ENCODE measurements at places on chromosomes 12 and 14.
A peak's percentile ranks its signal among the peaks of the same experiment; 100 is the strongest.

- DNase-seq = no peak
Observed at GRCh38 chr12:32265951-32266350, 133.4 kb upstream of the FGD4 start.

GRCh38 chr14:34231626-34232025 is 230.4 kb downstream of the SPTSSA start:
- no peak for DNase-seq

DNA sequence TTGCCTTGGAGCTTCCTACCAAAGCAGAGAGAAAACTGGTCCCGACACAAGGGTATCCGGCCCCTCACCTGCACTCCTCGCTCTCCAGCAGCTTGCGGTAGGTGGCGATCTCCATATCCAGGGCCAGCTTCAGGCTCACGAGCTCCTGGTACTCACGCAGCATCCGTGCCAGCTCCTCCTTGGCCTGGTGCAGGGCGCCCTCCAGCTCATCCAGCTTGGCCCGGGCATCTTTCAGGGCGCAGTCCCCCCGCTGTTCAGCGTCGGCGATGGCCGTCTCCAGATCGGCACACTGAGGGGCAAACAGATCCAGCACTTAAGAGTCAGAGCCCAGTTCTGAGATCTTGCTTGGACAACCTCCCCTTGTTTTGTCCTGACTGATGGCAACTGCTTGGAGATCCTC is 13.7 kb downstream of the KRT72 start:
- no peak for DNase-seq

GRCh38 chr12:11545484-11546330 is 103.8 kb upstream of the ETV6 start:
- DNase-seq = peak; percentile 60

- DNase-seq = no peak
Observed at GRCh38 chr14:99579120-99579836, 24.7 kb downstream of the CCDC85C start.

DNA sequence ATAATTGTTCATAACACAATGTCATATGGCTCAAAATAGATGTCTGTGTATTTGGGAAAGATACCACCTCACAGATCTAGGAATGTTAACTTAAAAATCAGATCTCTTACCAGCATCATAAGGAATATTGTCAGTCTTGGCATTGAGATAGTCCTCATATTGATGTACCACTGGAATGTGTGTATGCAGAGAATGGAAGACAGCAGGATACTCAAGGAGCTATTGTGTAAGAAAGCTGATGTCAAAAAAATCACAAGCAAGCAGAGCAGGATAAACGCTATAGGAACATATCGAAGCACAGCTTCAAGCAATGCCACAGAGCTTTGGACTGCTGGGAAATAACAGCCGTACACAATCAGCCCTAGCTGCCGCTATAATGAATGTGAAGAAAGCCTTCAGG is 45.1 kb upstream of the GRIN2B start:
- DNase-seq = no peak

DNA sequence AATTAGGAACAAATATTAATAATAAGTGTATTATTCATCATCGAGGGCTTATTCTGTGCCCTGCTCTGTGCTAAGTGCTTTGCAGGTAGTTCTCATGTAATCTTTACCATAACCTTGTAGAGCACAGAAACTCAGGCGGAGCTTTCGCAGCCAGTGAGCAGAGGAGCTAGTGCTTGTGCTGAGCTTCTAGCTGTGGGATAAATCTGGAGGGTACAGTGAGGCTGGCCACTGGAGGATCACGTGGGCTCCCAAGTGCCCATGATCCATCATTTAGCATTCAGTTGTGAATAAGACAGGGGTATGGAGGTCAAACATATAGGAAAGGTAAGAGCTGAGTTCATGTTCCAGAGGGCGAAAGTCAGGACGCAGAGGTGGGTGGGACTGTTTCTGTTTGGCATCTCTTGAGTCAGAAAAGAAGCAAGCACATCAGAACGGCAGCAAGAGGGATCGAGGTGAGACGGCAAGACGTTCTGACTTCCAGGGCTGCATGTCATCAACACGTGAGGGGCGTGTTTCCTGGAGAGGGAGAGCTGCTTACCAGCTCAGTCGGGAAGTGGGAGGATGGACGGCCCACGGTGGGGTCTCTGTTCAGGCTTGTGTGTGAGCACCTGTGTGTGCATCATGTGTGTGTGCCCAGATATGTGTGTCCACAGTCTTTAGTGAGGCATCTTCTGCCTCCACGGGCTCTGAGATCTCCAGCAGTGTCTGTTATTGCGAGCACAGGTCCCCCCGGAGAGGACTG is 16.8 kb upstream of the KRT80 start:
- DNase-seq = no peak

GRCh38 chr14:31930493-31931240 is 146.4 kb upstream of the ARHGAP5 start:
- DNase-seq = no peak

DNA sequence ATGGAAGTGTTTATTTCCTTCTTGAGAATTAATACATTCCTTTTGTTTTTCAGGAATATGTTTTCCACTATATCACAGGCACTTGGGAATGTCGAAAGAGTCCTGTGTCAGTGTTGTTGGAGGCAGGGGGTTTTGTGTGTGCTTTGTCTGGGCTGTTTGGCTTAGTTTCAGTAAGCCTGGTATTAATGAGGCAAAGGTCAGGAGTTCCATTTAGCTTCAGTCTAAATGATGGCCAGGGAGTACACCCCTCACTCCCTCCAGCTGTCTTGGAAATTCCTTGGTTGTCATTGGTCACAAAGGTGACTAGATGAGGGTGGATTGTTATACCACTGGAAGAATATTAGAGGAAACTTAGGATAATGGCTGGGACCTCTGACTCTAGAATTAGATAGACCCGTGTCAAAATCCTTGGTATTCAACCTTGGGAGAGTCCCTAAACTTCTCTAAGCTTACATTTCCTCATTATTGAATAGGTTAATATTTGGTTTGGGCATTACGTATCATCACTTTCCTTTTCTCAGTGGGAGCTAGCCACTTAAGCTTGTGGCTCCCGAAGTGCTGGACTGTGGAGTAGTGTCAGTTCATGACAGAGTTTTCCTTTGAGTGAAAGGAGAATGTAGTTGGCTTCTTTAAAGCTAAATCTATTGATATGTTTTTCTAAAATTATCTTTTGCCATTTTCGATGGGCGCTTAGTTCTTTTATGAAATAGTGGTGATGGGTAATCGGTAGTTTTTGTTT is 5.2 kb downstream of the FRS2 start:
- no peak for DNase-seq

- no peak for DNase-seq
Observed at GRCh38 chr12:54126696-54127537, 61.9 kb downstream of the SMUG1 start.

DNA sequence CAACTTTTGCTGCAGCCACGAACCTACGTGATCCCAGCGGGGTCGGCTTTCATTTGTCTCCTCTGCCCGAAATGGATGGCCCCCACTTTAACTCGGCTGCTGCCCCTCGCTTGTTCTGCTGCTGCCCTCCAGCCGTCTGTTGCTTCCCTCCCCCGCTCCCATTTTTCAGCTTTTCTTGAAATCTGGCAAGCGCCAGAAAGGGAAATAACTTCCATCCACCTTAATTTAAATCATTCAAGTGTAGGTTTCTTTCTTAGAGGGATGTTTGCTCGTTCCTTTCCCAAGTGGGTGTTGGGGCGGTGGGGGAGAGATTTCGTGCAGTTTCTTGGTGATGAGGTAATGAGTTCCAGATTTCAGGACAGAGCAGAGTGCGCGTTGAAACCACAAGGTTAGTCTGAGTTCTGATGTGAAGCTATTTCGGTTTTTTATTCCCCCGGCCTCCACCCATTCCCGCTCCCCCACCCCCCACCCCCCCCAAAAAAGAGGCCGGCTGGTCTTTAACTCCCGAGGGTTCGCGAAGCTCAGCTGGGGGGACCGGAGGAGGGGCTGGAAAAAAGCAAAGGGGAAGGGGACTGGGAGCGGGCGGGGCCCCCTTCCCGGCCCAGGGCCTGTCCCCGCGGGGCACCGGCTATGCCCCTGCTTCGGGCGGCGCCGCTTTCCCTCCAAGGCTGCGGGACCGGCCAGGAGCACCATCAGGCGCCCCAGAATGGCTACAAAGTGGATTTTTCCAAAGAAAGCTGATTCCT is 2.2 kb upstream of the ZFP36L1 start:
- DNase-seq = peak; percentile 68

- no peak for DNase-seq
Observed at GRCh38 chr12:130463818-130464670, 126.4 kb downstream of the PIWIL1 start.

DNA sequence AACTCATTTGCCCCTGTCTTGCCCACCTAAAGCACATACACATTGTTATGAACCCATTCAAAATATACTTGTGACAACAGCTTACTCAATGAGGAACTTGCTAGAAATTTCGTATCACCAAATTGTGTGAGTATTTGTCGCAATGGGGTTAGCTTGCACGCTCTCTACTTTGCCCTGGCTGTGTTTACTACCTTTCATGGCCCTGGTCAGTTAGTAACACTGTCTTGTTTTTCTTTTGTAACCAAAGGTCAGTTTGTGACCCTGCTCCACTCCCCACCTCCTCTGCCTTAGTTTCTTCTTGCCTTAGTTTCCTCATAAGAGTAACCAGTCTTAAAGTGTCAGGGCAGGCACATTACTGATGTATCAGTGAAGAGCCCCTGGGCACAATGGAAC is 205.8 kb upstream of the EEA1 start:
- no peak for DNase-seq

DNA sequence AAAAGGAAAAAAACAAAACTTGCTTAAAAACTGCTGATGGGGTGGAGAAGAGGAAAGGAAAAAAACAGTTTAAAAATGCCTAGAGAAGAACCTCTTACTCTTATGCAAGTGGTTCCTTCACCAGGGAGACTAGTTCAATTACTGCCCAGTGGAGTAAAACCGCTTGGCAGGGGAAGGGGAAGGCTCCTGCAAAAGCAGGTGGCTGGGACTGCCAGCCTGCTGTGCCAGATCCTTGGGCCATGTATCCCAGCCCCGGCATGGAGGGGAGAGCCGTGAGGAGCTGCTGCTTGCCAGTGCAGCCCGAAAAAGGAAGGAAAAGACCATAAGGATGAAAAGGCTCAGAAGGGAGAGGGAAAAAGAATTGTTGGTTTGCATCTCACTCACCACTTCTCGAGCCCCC is 123.0 kb downstream of the FSCB start:
- no peak for DNase-seq

DNA sequence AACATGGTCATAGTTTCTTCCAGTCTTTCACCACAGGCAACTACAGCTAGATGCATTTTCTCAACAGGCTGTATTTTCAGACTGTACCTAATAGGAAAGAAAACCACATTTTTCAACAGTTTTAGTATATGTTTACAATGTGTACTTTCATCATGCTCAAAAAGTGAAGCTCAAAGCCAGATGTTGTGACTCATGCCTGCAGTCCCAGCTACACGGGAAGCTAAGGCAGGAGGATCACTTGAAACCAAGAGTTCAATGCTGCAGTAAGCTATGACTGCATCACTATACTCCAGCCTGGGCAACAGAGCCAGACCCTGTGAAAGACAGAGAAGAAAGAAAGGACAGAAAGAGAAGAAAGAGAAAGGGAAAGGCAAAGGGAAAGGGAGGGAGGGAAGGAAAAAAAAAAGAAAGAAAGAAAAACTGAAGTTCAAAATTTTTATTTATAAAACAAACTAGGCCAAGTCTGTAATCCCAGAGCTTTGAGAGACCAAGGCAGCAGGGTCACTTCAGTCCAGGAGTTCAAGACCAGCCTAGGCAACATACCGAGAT is 25.5 kb downstream of the GXYLT1 start:
- DNase-seq = no peak

- no peak for DNase-seq
Observed at GRCh38 chr14:23648764-23649460, 12.7 kb downstream of the DHRS2 start.

- DNase-seq = no peak
Observed at GRCh38 chr14:72539661-72540315, 354.1 kb downstream of the DPF3 start.

DNA sequence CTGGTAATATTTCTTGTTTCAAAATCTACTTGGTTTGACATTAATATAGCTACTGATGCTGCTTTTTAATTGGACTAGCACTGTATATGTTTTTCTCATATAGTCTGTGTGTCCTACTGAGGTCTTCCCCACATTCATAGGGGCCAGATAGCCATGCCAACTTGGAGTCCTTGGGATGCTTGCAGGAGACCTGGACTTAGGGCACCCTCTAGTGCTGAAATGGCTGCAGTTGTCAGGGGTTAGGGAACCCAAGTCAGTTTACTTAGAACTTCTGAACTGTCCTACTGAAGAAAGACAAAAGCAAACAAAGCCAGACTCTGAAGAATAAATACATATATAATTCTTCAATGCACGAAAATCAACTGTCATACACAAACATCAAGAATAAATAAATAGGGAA is 279.9 kb upstream of the SYT1 start:
- no peak for DNase-seq

- no peak for DNase-seq
Observed at GRCh38 chr12:79174626-79175025, 310.1 kb downstream of the SYT1 start.

DNA sequence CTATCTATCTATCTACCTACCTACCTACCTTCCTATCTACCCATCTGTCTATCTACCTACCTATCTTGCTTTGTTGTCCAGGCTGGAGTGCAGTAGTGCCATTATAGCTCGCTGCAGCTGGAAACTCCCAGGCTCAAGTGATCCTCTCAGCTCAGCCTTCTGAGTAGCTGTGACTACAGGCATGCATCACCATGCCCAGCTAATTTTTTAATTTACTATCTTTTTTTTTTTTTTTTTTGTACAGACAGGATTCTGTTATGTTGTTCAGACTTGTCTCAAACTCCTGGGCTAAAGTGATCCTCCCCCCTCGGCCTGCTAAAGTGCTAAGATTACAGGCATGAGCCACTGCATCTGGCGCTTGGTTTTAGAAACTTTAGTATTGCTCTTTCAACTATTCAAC is 762.4 kb downstream of the SLC6A15 start:
- no peak for DNase-seq

Measured in stimulated activated CD8-positive, alpha-beta memory T cell treated with anti-CD3 and anti-CD28 coated beads, Interleukin-4, amount 100 ng/mL, for 48 hours (primary cell).